ENCODE measurements at places on chromosomes 2 and 18. TPM values are rescaled to one million over a fixed set of nuclear protein-coding genes. Genes with fewer than 3 reads are reported as not detected.

DNA sequence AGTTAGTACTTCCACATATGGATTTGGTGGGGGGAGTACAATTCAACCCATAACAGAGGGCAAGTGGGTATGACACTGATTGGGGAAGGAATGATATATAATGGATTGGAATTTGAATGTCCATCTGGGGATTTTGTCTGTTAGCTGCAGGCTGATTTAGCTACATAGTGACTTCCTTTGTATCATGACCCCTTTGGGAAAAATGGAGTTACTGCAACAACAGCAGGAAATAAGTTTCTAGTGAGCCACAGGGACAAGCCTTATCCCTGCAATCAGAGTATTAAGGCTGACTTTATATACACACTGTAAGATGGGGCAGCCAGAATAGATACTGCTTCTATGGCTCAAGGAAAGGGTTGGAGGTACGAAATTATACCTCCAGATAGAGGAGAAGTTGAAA, 404.4 kb upstream of the MEIS1 start:
- no peaks in the 10 kb centered on the region for H3K4me1 ChIP-seq
- peak; percentile 18 for DNase-seq
- H3K27ac ChIP-seq, result no peak overlapping the region
- H3K36me3 ChIP-seq, result no peaks in the 10 kb centered on the region
- no peaks in the 10 kb centered on the region for H3K27me3 ChIP-seq
- no peak overlapping the region for H3K4me3 ChIP-seq

Gene TMEM214
- 28.0 TPM for total RNA-seq

DNA sequence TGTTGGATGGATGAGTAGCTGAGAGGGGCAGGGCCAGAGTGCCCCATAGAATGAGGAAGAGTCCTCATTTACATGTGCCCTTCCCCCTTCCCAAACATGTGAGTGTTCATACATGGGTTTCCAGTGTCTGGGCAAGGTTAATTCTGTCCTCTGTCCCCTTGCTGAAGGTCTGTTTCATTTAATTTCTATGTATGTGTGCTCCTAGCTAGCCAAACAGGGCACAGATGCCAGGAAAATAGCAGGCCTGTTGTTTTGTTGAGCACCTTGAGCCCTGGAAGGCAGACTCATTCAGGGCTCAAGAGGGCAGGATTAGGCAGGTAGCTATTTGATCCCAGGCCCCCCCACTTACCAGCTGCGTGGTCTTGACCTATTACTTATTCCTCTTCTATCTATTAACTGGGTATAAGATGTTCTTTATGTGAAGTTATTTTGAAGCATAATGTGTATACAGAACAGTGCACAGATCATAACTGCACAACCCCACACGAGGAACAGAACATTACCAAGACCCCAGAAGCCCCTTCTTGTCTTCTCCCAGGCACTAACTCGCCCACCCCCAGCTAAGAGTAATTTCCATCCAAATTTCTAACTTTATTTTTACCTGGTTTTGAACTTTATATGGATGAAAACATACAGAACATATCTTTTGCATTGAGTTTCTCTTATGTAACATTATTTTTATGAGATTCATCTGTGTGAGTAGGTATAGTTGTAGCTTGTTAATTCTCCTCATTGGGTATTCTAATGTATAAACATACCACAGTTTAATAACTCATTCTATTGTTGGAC, 164.3 kb downstream of the RPIA start:
- DNase-seq, result no peak
- peaks cover 6% of the 10 kb centered on the region for H3K27me3 ChIP-seq
- H3K36me3 ChIP-seq, result no peaks in the 10 kb centered on the region
- H3K4me3 ChIP-seq, result no peak overlapping the region

DNA sequence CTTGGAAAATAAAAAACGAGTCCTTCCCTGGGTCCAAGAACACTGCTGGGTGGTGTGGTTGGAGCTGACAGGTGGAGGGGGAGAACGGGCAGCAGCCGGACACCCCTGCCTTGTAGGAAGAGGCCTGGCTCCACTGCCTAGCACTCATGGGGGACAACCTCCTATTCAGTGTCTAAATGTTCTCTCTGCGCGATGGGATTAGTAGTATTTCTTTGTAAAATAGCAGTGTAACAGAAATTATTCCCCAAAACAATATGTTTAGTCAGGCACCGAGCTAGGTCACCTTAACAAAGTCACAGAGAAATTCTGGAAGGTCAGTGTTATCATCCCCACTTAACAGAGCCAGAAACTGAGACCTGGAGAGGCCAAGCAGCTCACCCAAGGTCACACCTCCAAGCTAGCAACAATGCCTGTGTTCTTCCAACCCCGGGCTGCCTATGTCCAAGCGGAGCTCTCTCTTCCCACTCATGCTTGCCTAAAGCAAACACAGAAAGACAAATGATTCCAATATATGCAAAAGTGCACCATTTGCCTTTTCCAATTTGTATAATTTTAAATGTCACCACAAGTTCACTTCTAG, 68.0 kb downstream of the STEAP3 start:
- no peaks in the 10 kb centered on the region for H3K27me3 ChIP-seq
- peak; percentile 29 for DNase-seq
- no peaks in the 10 kb centered on the region for H3K36me3 ChIP-seq
- H3K4me1 ChIP-seq, result peaks cover 27% of the 10 kb centered on the region
- H3K27ac ChIP-seq, result no peak overlapping the region
- H3K4me3 ChIP-seq, result 0 out of 2 replicates have a peak overlapping the region, but pooled peaks have one; percentile 0

GRCh38 chr2:113169586-113169985, 4.2 kb upstream of the PSD4 start:
- no peak overlapping the region for H3K27ac ChIP-seq
- no peak overlapping the region for H3K4me3 ChIP-seq
- DNase-seq, result no peak
- peaks cover 84% of the 10 kb centered on the region for H3K4me1 ChIP-seq

DNA sequence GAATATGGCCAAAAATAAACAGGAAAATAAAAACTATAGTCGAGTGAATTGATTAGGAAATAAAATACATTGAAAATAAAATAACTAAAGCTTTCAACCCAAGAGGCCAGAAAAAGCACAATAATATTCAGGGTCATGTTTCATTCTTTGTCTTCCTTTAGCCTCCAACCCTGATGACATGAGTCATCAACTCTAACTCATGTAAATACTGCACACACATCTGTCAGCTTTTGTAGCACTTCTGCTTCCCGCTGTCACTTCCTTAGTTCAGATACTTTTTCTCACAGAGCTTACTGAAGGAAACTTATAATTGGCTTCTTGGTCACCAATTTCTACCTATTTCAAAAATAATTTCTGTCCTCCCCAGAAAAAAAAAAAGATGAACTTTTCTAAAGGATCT, 112.8 kb downstream of the UPP2 start:
- peaks cover 17% of the 10 kb centered on the region for H3K4me1 ChIP-seq
- H3K36me3 ChIP-seq, result no peaks in the 10 kb centered on the region
- no peak overlapping the region for H3K27ac ChIP-seq
- peak; percentile 77 for DNase-seq

Gene ATP6V1B1
- total RNA-seq, result not detected

GRCh38 chr2:6877402-6878304, at the start of gene RSAD2:
RSAD2 (plus strand) TSS chr2:6877777; CDS start chr2:6877801, 24 bp downstream.
- H3K4me3 ChIP-seq, result peak within 1 kb of the TSS; percentile 33
- H3K27me3 ChIP-seq, result no peaks in the 10 kb centered on the region
- H3K27ac ChIP-seq, result no peak within 1 kb of the TSS

Measured in HepG2 (cell line).